ENCODE measurements at places on chromosomes 4 and X.
A peak's percentile ranks its signal among the peaks of the same experiment; 100 is the strongest.

DNA sequence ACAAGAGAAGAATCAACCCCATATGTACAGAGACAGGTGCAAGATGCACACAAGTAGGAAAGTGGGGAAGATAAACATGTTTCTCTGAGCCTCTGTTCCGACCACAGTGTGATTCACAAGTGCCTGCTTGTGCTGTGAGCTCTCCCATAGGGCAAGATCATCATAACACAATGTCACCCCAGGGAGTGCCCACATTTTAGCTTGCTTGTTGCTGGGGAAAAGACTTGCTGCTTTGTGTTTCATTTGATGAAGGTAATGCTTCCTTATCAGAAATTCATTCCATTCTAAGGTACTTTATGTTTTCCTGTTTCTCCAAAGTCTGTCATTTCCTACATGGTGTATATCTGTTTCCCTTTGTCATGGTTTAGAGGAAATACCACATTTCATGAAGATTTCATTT, 304.5 kb upstream of the DIPK2B start:
- DNase-seq, result no peak

GRCh38 chr4:7703688-7704087, 236.0 kb downstream of the AFAP1 start:
- no peak for DNase-seq

GRCh38 chr4:17463606-17464005, 48.3 kb downstream of the QDPR start:
- DNase-seq, result no peak

GRCh38 chr4:53060278-53060677, 198.2 kb downstream of the RASL11B start:
- DNase-seq, result no peak

- no peak for DNase-seq
Measured at GRCh38 chr4:113012786-113013185, 36.7 kb upstream of the ANK2 start.

- peak; percentile 52 for DNase-seq
Measured at GRCh38 chrX:136608295-136608933, 39.5 kb upstream of the CD40LG start.

GRCh38 chr4:151646322-151646721, 114.5 kb downstream of the GATB start:
- DNase-seq, result no peak

GRCh38 chr4:126375462-126376054, 1060.8 kb downstream of the FAT4 start:
- DNase-seq, result no peak

DNA sequence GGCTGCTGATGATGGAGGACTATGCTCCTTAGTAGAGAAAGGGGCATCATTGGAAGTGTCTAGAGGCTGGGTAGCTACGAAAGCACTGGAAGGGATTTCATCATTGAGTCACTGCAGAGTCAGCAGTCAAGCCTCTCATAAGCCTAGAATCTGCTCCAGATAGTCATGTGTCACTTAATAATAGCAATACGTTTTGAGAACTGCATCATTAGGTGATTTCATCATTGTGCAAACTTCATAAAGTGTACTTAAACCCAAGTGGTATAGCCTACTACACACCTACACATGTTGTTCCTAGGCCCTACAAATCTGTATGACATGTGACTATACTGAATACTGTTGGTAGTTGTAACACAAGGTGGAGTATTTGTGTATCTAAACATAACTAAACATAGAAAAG, 165.6 kb downstream of the PTTG2 start:
- no peak for DNase-seq

DNA sequence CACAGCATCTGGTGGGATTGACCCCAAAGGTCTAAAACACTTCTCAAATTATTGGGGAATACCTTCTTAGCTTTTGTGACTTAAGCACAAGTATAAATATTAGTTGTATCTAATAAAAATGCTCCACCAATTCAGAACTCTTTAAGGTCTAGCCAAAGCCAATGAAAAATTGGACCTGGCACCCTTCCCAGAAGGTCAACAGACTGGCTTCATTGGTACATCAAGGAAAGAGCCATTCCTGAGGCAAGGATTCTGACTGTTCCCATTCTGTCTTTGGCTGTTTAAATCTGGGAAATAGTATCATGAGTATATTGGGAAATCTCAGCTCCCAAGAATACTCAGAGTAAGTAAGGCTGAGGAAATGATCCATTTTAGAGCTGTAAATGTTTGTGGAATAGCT, 153.0 kb upstream of the TRPC5 start:
- DNase-seq, result no peak

GRCh38 chr4:1821679-1822567, 28.8 kb downstream of the FGFR3 start:
- no peak for DNase-seq

DNA sequence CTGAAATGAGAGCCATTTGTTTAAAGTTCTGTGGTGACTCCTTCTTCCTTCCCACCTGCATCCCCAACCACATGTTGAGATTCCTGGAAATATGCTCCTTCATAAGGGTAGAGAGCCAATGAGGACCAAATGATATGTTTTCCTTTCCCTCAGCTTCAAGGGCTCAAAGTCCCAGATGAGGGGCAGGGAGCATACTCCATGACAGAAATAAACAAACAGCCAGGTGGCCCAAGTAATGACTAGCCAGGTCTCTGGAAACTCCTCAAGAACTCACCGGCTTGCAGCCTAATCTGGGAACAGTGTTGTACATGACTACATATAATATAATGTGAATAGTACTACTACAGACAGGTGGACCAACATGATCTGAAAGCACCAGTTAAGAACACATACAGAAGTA, 392.3 kb downstream of the PACRGL start:
- DNase-seq, result no peak

DNA sequence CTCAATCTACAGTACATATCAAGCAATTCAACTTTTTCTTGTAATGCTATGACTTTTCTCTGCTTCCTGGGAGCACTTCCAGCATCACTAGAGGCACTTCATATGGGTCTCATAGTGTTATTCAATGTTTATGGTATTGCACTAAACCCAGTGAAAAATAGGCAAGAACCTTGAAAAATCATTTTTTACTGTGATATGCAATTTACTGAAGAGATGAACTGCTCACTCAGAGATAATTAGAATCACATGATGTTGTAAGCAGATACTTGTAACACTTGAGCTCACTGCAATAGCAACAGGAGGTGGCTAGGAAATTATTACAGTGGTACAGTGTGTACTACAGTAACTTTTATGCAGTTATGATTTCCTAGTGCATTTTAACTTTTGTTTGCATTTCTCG, 93.3 kb downstream of the RASGEF1B start:
- DNase-seq, result no peak

DNA sequence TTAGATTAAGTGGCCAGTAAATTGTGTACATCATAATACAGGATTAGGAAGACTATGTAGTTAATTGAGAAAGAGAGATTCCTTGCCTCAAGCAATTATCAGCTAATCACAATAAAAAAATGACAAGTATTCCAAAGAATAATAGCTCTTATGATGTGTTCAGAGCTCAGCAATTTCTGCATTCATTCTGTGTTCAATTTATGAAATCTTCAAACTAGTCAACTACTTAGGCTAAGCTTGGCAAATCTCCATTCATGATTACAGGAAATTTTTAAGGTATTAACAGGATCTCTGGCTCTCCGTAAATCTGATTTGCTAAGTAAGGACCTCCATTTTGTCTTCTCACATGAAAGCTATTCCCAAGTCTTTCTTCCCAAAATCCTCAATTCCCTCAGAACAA, 256.9 kb upstream of the TEX13A start:
- DNase-seq, result no peak

GRCh38 chr4:52234561-52235440, 183.7 kb downstream of the SPATA18 start:
- DNase-seq, result no peak

- DNase-seq, result no peak
Measured at GRCh38 chr4:4658052-4658451, 116.2 kb upstream of the STX18 start.

DNA sequence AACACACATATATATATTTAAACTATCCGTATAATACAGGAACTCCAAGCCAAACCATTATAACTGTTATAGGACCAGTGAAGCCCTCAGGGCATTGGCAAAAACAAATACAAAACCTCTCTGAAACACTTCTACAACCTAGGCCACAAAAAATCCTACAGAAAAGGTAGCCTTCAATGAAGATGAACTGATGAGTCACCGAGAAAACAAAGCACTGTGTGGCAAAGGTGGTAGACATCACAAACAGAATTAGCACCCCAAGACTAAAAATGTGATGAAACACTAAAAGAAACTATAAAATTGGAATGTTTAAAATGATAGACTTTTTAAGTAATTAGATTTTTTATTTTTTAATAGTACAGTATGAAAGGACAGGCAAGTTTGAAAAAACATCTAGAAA, 5.5 kb upstream of the HSPA4L start:
- DNase-seq, result no peak

DNA sequence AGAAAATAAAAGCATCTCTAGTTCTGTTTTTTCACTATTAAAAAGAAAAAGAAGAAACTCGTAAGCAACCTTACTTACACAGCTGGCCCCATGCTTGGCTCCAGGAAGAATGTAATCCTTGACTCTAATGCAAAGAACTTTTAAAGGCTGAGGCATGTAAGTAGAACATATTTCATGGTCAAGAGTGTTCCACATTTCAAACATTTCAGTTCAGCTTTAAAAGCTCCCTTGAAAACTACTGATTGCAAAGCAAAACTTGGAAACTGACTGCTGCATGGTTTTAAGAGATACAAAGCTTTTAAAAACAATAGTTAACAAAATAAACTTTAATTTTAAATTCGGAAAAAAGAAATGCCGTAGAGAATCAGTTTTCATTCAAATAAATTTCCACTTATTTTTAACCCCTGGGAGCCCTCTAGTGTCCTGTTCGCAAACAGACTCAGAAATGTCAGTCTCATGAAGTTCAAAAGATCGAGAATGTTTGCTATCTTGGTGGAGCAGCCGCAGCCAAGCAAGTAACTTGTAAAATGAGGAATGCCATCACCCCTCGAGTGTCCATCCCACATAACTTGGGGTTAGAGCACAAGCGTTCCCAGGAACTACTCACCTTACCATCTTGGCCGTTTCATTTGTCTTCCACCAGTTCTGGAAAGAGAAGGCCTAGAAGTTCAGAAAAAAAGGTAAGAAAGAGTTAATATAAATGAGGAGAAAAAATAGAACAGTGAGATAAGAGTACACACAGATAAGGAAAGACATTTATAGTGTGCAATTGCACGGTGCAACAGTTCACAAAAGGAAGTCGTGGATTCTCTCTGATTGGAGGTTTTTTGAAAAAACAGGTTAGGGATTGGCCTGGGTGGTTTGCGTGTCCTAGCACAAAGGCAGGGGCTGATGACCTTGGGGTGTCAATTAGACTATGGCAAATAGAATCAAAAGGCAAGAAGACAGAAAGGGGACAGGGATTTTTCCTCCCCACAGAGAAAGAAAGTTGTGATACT, at the start of gene GASK1B:
Gene GASK1B, minus strand, starts transcription at position 765 of the 998 bp plus-strand sequence. CDS start 1,650 bp downstream, outside the sequence.
- no peak for DNase-seq

- no peak for DNase-seq
Measured at GRCh38 chr4:152408514-152409327, 127.2 kb downstream of the FBXW7 start.

DNA sequence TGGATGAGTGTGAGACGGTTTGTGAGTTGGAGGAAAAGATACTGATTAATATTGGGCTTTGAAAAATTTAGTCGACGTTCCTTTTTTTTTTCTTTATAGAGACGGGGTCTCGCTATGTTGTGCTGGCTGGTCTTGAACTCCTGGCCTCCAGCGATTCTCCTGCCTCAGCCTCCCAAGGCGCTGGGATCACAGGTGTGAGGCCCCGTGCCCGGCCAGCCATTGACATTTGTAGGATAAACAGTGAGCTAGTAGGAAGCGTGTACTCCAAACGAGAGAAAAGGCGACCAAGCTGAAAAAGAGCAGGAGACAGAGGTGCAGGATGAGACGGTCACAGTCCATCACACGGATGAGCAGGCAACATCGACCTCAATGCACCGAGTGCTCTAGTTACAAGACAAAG, 19.4 kb downstream of the PPP2R3B start:
- no peak for DNase-seq

GRCh38 chr4:67332627-67333026, 212.7 kb downstream of the CENPC start:
- DNase-seq, result no peak

DNA sequence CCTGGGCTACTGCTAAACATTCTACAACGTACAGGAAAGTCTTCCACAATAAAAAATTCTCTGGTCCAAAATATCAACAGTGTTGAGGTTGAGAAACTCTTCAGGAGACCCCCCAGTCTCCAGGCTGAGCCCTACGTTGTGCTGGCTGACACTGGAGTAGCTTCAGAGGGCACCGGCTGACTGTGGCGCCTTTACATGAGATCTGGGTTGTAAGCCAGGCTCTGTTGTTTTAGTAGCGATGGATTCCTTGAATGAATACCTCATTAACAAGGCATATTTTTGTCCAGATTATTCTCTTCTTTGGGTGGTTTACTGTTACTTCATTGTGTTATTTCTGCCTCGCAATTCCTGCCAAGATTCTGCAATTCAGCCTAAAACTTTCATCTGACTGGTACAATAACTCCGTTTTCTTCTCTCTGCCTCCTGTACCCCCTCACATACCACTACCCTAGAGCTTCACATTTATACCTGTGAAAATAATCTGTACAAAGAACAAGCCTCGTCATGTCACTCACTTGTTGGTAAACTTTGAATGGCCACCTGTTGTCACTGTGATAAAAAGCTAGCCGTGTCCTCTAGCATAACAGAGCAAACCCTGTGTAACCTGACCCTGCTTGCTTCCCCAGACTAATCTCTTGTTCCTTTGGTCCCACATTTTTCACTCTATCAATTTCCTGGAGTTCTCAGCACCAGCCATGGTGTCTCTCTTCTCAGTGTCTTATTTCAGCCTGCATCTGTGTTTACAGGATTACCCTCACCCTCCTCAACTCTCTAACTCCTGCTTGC, 1476.1 kb upstream of the TENM3 start:
- DNase-seq, result no peak

DNA sequence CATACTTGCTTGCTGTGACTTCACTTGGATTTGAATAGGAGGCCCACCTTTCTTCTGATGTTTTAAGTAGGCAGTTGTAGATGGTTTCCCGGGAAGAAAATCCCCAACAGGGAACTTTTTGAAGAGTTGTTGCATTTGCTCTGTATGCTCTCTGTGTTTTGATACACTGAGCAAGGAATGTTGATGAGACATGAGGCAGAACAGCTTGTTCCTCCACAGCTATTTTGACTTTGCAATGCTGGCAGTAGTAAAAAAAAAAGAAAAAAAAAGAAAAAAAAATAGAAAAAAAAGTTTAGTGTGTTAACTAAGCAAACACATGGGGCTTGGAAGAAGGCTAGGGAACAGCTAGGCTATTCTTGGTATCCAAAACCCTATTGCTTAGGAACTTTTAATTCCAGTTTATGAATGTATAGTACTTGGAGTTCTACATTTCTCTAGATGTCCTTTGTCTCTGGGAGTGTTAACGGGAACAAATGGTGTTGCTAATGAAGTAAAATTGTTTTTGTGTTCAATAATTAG, 23.4 kb upstream of the PAQR3 start:
- no peak for DNase-seq

GRCh38 chr4:1318488-1319213, 28.4 kb upstream of the UVSSA start:
- DNase-seq, result peak; percentile 16

- no peak for DNase-seq
Measured at GRCh38 chrX:68511255-68511654, 12.4 kb downstream of the YIPF6 start.

GRCh38 chrX:50971395-50971794, 60.9 kb downstream of the BMP15 start:
- DNase-seq, result no peak

- no peak for DNase-seq
Measured at GRCh38 chr4:181611946-181612600, 631.1 kb upstream of the TENM3 start.

GRCh38 chrX:132480581-132481203, 8.1 kb downstream of the MBNL3 start:
- peak; percentile 15 for DNase-seq
